ENCODE measurements at places on chromosomes 3 and 15. TPM values are rescaled to one million over a fixed set of nuclear protein-coding genes. Genes with fewer than 3 reads are reported as not detected.
A peak's percentile ranks its signal among the peaks of the same experiment; 100 is the strongest.

SST gene
- total RNA-seq: 6.0 TPM

DNA sequence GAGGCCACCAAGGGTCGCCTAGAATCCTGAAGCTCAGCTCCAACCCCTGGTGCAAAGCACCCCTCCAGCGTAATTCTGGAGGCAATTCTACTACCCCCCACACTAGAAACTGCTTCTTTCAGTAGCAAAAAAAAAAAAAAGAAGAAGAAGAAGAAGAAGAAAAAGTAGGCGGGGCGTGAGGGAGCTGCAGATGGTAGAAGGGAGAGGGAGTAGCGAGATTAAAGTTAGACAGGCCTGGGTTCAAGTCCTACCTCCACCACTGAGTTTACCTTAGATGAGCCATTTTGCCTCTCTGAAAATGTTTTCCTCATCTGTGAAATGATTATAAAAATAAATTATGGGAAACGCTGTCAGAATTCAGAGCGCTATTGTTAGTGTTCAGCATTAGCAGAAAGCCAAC is 913 bp downstream of the FAM174B start:
- DNase-seq: no peak
- no peaks in the 10 kb centered on the region for H3K27me3 ChIP-seq
- no peaks in the 10 kb centered on the region for H3K36me3 ChIP-seq
- H3K4me1 ChIP-seq: peaks cover 13% of the 10 kb centered on the region

- H3K4me3 ChIP-seq: no peak overlapping the region
- peak; percentile 60 for DNase-seq
Measured at GRCh38 chr15:29888646-29889045, 66.4 kb upstream of the TJP1 start.

DNA sequence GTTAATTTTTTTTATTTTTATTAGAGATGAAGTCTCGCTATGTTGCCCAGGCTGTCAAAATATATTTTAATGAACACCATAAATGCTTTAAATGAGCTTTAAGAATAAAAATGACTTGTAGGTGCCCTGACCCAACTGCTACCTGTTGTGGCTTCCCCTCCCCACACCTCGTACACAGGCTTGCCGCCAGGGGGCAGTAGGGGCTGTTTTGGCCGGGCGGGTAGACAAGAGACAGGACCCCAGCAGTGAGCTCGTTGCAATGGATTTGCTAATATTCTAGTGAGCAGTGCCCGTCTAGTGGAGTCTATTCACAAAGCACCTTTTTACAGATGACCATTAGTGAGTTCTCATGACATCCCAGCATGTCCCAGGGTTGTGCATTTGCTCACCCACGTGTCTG is 418.1 kb downstream of the OCA2 start:
- peaks cover 6% of the 10 kb centered on the region for H3K4me1 ChIP-seq
- no peak overlapping the region for H3K27ac ChIP-seq
- H3K27me3 ChIP-seq: no peaks in the 10 kb centered on the region

PLSCR1 gene
- total RNA-seq: 22.8 TPM

ZNF620 gene
- 7.5 TPM for total RNA-seq
